ENCODE measurements at places on chromosomes 6 and 20.

- no peak for DNase-seq
- no peak overlapping the region for H3K27ac ChIP-seq
- H3K4me3 ChIP-seq, result no peak overlapping the region
- peaks cover 18% of the 10 kb centered on the region for H3K4me1 ChIP-seq
Observed at GRCh38 chr6:105380634-105381033, 22.2 kb downstream of the PREP start.

GRCh38 chr20:43922614-43923013 lies 8.0 kb downstream of the TOX2 start:
- peaks cover 11% of the 10 kb centered on the region for H3K27me3 ChIP-seq
- no peak overlapping the region for H3K4me3 ChIP-seq
- no peak overlapping the region for H3K27ac ChIP-seq
- no peaks in the 10 kb centered on the region for H3K36me3 ChIP-seq
- H3K4me1 ChIP-seq, result peaks cover 16% of the 10 kb centered on the region

- H3K4me3 ChIP-seq, result peak overlapping the region; percentile 84
- no peaks in the 10 kb centered on the region for H3K27me3 ChIP-seq
- H3K27ac ChIP-seq, result peak overlapping the region; percentile 99
- DNase-seq, result no peak
- H3K36me3 ChIP-seq, result peaks cover 46% of the 10 kb centered on the region
Observed at GRCh38 chr6:31970604-31971271, 1.2 kb downstream of the DXO start.

DNA sequence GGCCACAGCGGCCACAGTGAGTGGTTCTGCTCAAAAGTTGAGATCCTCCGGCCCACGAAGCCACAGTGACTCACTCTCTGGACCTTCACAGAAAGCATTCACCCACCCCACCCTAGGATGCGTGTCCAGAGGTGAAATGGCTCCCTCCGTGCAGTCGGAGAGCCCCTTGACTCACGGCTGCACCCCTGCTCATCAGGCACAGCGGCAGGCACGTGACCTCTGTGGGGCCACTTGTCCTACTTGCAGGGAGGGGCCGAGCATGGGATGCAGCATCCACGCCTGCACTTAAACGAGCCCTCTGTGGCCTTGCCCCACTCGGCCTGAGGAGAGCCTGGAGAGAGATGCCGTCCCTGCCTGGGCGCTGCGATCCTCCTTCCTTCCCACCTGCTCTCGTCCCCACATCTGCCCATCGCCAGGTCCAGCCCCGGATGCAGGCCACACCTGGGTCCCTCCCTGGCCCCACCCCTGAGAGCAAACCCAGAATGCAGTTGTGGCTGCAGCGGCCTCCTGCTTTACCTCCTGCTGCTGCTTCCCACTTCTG lies 28.7 kb downstream of the NTSR1 start:
- peaks cover 8% of the 10 kb centered on the region for H3K27me3 ChIP-seq
- no peak overlapping the region for H3K4me3 ChIP-seq
- H3K4me1 ChIP-seq, result peaks cover 5% of the 10 kb centered on the region

DNA sequence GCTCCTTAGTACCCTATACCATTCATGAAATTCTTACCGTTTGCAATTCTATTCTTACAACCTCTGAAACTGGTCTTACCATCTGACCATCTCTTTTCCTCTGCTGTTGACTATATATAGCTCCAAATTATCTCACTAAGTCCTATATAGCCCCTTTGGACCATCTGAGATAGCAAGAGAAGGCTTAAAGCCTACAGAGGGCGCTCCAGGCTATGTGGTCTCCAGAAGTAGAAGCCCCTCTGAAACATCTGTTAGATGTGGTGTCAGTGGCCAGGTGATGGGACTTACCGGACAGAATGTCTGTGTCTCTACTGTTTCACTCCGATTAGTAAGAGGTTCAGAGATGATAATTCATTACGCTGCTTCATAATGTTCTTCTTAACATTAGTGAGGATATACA lies 140.7 kb upstream of the BMP2 start:
- peaks cover 9% of the 10 kb centered on the region for H3K4me1 ChIP-seq
- H3K4me3 ChIP-seq, result no peak overlapping the region
- H3K27ac ChIP-seq, result no peak overlapping the region
- H3K36me3 ChIP-seq, result no peaks in the 10 kb centered on the region

DNA sequence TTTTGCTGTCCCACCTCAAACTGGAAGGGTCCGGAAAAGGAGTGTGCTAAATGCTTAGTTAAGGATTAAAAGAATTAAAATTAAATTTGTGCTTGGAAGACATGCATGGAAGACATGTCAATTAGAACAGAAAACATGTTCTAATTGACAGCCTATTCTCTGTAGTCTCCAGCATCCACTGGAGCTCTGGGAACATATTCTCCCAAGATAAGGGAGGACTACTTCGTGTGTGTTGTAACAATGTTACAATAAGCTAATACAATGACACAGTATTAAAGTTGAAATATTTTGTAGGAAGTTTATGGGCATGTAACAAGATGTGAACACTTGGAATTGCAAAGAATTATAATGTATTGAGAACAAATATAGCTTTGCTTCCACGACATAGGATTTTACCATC lies 567.4 kb upstream of the CITED2 start:
- H3K27me3 ChIP-seq, result no peaks in the 10 kb centered on the region
- peaks cover 44% of the 10 kb centered on the region for H3K4me1 ChIP-seq
- H3K4me3 ChIP-seq, result no peak overlapping the region
- no peak overlapping the region for H3K27ac ChIP-seq
- no peaks in the 10 kb centered on the region for H3K36me3 ChIP-seq
- DNase-seq, result no peak

GRCh38 chr20:33554914-33555420 lies 65.1 kb downstream of the CBFA2T2 start:
- no peak overlapping the region for H3K4me3 ChIP-seq
- H3K4me1 ChIP-seq, result peaks cover 11% of the 10 kb centered on the region
- no peaks in the 10 kb centered on the region for H3K27me3 ChIP-seq
- H3K36me3 ChIP-seq, result peaks cover 7% of the 10 kb centered on the region
- H3K27ac ChIP-seq, result no peak overlapping the region

- no peak overlapping the region for H3K4me3 ChIP-seq
- DNase-seq, result no peak
- H3K27ac ChIP-seq, result no peak overlapping the region
- H3K27me3 ChIP-seq, result no peaks in the 10 kb centered on the region
- no peaks in the 10 kb centered on the region for H3K36me3 ChIP-seq
Observed at GRCh38 chr6:68738039-68738438, 103.0 kb downstream of the ADGRB3 start.

- no peaks in the 10 kb centered on the region for H3K36me3 ChIP-seq
- H3K27ac ChIP-seq, result no peak overlapping the region
- DNase-seq, result no peak
- H3K4me1 ChIP-seq, result peaks cover 5% of the 10 kb centered on the region
- no peaks in the 10 kb centered on the region for H3K27me3 ChIP-seq
Observed at GRCh38 chr6:34273242-34273805, 24.5 kb upstream of the SMIM29 start.

- peak; percentile 22 for DNase-seq
- H3K4me1 ChIP-seq, result peaks cover 39% of the 10 kb centered on the region
- H3K4me3 ChIP-seq, result no peak overlapping the region
- peak overlapping the region; percentile 30 for H3K27ac ChIP-seq
- H3K36me3 ChIP-seq, result peaks cover 5% of the 10 kb centered on the region
- H3K27me3 ChIP-seq, result no peaks in the 10 kb centered on the region
Observed at GRCh38 chr6:90691823-90692222, 105.0 kb upstream of the MAP3K7 start.

DNA sequence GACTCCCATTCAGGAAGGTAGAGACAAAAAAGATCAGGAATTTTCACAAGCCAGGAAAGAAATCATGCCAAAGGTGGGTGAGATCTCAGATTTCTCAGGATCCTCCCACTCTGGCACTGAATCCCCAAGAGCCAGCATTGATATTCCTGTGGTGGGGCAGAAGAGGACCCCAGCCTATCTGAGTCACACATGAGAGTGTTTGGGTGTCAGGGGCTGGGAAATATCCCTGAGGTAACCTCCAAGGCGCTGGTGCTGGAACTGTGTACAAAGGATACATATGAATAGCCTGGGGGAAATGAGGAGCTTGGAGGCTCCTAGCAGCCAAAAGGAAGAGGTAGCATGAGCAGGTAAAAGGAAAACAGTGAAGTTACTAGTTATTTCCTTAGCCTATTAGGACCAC lies 369.4 kb downstream of the BTBD9 start:
- no peak overlapping the region for H3K4me3 ChIP-seq
- H3K4me1 ChIP-seq, result peaks cover 55% of the 10 kb centered on the region
- no peaks in the 10 kb centered on the region for H3K27me3 ChIP-seq

DNA sequence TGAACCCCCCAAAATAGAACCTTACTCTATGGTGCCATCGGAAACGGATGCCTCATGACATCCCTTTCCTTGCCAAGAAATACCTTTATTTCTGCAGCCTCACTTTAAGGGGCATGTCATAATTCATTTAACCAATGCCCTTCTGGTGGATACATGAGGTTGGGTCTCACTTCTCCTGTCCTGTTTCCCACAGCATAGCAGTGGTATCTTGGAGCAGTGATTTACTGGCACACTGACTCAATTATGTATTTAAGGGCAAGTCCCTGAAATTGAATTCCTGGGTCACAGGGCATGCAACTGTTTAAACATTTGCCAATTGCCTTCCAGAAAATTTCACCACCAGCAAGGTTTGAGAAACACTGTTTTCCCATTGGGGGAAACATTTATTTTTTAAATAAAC lies 639 bp upstream of the LBP start:
- no peaks in the 10 kb centered on the region for H3K36me3 ChIP-seq
- no peaks in the 10 kb centered on the region for H3K27me3 ChIP-seq
- H3K27ac ChIP-seq, result no peak overlapping the region
- H3K4me1 ChIP-seq, result peaks cover 47% of the 10 kb centered on the region
- H3K4me3 ChIP-seq, result no peak overlapping the region
- DNase-seq, result no peak

DNA sequence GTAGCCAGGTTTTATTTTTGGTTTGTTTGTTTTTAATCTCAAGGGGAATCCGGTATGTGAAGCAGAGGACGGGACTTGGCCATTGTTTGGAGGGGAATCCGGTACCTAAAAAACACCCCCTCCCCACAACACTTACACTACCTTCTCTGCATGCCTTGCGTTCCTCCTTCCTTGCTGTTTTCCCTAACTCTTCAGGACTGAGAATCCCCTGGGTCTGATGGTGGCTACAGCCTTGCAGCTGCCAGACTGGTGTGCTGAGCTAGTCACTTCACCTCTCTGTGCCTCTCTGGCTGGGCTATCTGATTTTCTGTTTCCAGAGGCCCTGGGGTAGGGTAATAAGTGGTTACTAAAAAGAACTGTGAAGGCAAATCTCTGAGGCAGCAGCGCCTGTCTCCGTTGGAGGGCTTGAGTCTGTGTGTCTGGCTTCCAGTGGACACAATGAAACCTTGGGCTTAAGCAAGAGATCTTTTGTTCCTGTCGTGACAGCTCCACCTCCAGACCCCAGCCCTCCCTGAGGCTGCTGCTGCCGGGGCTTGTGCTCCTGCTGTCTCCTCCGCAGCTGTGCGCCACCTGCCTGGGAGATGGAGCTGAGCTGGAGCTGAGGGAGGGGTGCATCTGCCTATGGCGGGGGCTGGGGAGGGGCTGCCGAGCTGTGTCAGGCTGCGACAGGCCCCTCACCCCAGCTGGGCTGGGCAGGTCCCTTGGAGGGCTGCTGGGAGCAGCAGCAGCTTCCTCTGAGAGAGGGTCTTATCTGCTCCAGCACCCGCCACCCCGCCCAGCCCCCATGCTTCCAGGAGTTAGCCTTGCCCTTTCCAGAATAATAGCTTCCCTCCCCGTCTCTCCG lies 65.8 kb upstream of the CCDC167 start:
- H3K4me1 ChIP-seq, result peaks cover 14% of the 10 kb centered on the region
- peak; percentile 79 for DNase-seq
- H3K4me3 ChIP-seq, result peak overlapping the region; percentile 76

DNA sequence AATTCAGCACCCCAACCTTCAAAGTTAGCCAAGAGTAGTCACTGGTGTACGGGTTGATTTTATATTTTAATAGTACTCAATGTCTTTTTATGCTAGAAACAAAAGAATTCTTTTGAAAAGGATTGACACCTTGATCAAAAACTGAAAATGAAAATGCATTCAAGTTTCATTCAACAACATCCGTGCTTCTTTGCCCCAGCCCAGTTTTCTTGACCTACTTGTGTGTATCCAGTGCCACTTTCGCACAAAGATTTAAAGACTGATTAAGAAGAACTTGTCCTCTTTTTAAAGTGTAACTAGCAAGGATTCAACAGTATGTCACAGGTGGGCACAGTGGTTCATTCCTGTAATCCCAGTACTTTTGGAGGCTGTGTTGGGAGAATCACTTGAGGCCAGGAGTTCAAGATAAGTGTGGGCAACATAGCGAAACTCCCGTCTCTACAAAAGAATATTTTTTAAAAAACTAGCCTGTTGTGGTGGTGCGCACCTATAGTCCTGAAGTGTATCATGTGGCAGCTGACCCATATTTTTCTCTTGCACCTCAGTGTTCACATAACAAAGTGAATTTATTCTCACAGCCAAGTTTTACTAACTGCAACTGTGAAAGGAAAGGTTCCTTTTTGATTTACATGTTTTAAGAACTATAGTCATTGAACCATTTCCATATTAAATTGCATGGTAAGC lies 22.7 kb upstream of the CD2AP start:
- no peak for DNase-seq
- H3K36me3 ChIP-seq, result no peaks in the 10 kb centered on the region
- no peak overlapping the region for H3K27ac ChIP-seq
- no peak overlapping the region for H3K4me3 ChIP-seq
- H3K4me1 ChIP-seq, result peaks cover 10% of the 10 kb centered on the region
- no peaks in the 10 kb centered on the region for H3K27me3 ChIP-seq

GRCh38 chr6:126233192-126233591 lies 106.7 kb upstream of the CENPW start:
- H3K4me1 ChIP-seq, result peaks cover under 1% of the 10 kb centered on the region
- no peak overlapping the region for H3K4me3 ChIP-seq
- no peaks in the 10 kb centered on the region for H3K36me3 ChIP-seq
- H3K27ac ChIP-seq, result peak overlapping the region; percentile 3
- DNase-seq, result no peak

DNA sequence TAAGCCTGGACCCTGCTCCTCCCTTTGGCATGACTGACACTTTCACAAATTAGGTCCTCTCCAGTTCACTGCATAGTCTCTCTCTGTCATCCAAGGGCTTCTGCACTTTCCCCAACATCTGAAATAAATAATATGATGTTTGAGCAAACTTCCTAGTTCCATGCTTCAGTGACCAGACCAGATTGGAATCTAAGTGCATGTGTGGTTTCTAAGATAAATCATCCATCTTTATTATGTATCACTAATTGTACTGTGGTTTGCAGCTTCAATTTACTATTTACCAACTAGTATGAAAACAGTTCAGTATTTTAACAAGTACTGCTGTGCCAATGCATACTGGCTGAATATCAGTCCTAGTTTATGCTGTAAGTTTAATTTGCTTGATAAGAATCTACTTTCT lies 18.7 kb downstream of the SESN1 start:
- no peak overlapping the region for H3K4me3 ChIP-seq
- peaks cover 5% of the 10 kb centered on the region for H3K4me1 ChIP-seq
- H3K27ac ChIP-seq, result no peak overlapping the region
- no peaks in the 10 kb centered on the region for H3K27me3 ChIP-seq
- no peak for DNase-seq
- no peaks in the 10 kb centered on the region for H3K36me3 ChIP-seq
